NCI-H345 (cell line): ENCODE measurements at places on chromosomes 16 and 17.

DNA sequence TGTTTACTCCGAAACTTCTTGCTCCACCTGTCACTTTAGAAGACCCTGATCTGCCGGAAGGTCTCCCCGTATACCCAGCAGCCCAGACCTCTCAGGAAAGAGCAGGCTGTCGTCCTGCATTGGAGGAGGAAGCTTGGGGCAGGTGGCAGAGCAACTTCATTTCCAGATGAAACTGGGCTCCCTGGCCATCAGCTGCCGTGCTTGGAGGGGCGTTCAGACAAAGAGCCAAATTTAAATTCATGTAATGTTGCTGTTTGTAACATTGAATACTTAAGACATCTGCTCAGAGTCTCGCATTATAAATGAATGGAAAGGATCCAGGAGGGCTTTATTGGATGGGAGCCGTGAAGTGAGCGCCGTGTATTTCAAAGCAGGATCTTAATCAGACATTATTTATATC is 628.5 kb downstream of the MAF start:
- DNase-seq = no peak

DNA sequence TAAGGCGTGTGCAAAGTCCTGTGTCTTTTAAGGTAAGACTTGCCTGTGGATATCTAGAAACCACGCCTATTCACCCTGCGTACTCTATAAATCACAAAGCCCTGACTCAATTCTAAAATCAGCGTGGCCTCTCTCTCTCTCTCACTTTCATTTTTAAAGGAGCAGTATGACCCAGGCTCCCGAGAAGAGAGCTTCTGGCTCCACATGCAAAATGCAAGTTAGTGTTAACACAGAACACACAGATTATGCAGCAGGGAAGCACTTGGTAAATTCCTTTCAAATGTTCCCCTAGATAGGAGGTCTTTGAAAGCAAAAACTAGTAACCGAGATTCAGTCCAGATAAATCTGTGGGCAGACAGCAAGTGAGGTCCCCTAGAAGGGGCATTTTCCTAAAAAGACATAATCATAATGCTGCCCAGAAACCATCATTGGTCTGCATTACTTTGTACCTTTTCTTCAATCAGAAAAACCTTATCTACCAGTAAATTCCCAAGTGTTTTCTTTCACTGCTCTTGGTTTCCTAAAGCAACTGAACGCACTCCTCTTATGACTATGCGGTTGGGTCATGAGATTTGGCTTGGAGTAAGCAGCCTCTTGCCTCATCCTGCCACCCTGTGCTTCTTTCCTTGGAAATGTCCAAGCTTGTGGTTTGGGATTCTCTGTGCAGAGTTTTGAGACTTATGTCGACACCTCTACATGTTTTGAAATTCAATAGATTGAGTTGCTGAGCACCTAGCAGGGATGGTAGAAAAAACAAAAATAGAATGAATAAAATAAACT is 31.7 kb upstream of the KCNJ2 start:
- no peak for DNase-seq

- DNase-seq = no peak
Measured at GRCh38 chr17:40061609-40062038, 1.1 kb upstream of the THRA start.

DNA sequence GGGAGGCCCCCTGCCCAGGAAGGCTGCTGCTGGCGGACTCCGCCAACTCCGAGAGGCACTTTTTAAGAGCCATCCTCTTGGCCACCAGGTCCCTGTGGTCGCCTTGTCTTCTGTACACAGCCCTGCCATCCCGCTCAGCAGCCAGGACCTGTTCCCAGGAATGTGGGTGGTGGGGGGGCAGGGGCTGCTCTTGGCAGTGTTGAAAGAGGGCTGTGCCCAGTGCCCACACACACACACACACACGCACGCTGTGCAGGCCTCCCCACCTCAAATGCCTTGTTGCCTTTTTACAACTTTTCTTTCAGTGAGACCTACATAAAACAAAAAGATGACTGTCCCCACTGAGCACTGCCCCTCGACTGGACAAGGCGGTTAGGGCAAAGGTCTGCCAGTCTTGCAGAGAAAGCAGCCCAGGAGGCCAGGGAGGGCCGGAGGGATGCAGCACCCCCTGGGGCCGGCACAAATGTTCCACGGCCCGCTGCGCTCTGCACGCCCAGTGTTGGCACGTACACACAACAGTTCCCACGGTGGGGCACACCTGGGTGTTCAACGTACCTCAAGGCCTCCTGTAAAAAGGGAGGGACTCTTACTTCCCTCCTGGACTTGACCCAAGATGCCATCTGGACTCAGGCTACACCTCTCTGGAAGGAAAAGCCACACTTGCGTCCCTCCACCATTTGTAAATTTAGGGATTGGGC is 18.5 kb upstream of the PITPNA start:
- no peak for DNase-seq

DNA sequence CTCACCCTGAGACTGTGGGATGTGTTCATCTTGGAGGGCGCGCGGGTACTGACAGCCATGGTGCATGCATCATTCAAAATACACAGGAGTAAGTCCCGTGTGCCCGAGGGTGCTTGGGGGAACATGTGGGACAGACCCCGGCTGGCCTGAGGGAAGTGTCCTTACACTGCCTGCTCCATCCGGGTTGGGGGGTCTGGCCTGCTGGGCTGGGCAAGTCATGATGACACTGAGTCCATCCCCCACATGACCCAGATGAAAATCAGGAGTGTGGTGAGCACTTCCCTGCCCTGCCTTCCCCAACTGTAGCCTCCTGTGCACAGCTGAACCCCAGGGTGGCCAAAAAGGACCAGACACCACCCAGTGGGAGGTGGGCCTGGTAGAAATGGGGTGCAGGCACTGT is 10.8 kb downstream of the TBC1D26 start:
- no peak for DNase-seq

DNA sequence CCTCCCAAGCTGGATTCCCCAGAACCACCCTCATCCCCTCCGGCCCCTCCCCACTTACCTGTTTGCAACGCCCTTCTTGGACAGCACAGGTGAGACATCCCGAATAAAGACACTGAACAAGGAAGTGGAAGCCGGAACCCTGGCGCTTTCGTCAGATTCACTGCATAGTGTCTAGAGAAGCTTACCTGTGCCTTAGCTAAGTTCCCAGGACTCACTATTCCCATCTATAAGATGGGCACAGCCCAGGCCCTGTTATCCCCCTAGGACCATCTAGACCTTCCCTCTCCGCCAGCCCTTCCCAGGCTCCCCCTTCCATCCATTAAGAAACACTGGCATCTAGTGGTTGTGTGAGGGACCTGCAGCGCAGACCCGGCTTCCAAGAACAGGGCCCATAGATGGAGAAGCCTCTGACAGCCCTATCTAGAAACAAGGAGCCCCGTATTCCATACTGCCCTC is 26.9 kb upstream of the RPL38 start:
- peak; percentile 80 for DNase-seq

- no peak for DNase-seq
Measured at GRCh38 chr17:13407381-13407780, 194.3 kb downstream of the HS3ST3A1 start.

- DNase-seq = peak; percentile 50
Measured at GRCh38 chr17:57955183-57955931, at the start of gene CUEDC1. CUEDC1 (minus strand) TSS chr17:57955412; CDS start chr17:57885564, 69,848 bp downstream.

DNA sequence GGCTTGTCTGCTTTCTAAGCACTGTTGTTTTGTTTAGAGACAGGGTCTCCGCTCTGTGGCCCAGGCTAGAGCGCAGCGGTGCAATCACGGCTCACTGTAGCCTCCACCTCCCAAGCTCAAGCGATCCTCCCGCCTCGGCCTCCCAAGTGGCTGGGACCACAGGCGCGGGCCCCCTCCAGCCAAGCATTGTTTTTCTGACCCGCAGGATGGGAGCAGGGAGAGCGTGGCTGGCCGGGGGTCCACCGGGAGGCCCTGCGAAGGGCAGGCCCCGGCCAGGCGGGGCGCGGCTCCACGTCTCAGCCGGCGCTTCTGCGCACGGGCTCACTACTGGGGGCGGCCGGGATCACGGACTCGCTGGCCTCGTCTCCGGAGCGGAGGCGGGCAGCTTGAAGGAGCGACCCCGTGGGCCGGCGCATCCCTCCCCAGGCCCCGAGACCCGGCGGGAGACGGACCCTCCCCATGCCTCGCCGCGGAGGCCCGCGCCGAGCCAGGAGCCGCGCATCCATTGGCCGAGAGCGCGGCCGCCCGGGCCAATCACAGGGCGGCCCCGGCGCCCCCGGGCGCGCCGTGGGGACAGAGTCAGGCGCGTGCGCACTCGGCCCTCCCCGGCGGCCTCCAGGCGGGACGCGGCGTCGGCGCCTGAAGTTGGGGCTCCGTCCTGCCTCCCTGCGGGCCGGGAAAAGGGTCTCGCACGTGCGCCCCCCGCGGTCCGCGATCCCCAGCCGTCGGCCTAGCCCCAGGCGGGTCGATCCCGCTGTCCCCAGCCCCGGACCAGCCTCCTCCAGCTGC is 24.9 kb downstream of the ACTG1 start:
- DNase-seq = peak; percentile 89

DNA sequence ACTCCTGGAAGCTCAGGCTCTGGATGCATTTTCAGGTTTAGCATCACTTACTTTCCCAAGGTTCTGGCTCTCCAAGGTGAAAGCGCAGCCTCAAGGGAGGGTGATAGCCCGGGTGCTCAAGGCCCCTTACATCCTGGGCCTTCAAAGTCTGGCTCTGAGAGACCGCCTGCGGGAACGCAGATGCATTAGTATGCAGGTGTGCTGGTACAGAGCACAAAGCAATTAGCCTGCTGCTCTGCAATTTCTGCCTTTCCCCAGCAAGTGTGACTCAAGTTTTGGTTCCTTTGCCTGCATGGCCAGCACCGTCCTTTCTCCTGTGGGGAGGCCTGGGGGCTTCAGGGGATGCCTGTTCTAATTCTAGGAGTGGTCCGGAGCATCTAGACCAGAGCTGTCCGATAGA is 116.2 kb downstream of the AATF start:
- DNase-seq = no peak

GRCh38 chr17:42519546-42520491 is 16.2 kb upstream of the NAGLU start:
- no peak for DNase-seq

DNA sequence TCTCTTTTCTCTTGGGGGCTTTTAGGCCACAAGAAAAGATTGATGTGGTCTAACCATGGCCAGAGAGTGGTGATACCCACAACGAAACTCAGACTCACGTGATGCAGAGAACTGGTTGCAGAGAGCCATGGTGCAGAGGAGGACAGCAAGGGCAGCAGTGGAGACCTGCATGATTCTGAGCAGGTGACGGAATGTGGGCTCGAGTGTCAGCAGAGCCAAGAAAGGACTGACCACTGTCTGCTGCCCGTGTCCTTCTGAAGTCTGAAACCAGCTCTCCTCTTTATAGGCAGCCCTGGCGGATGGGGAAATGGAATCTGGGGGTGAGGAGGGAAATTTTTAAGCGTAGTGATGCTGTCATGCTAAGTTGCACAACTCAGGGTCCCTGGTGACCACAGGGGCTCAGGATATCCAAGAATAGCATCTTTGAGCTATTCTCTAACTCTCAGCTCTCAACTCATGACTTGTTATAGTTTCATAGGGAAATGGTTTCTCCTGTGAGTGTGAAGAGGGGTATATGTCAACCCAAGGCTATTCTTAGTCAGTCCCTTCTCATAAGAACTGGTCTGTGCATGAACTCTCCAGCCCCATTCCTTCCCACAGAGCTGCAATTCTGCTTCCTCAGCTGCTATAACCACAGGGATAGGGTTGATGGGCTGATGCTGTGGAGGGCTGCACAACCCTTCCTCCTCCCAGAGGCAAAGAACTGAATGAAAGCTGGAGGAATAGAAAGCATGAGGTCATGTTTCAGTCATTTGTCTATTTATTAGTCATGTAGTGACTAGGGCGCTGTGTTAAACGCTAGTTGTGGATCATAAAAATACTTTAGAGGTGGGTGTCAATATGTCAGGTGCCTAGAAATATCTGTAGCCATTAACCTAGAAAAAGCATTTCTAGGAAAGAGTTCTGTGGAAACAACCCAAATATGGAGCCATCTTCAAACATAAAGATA is at the start of gene CCL3:
Gene CCL3, minus strand, starts transcription at position 256 of the 949 bp plus-strand sequence. Its CDS starts 85 bp downstream, at position 171.
- no peak for DNase-seq
